SW 1271 (cell line): ENCODE measurements at places on chromosomes 1 and 21.
A peak's percentile ranks its signal among the peaks of the same experiment; 100 is the strongest.

DNA sequence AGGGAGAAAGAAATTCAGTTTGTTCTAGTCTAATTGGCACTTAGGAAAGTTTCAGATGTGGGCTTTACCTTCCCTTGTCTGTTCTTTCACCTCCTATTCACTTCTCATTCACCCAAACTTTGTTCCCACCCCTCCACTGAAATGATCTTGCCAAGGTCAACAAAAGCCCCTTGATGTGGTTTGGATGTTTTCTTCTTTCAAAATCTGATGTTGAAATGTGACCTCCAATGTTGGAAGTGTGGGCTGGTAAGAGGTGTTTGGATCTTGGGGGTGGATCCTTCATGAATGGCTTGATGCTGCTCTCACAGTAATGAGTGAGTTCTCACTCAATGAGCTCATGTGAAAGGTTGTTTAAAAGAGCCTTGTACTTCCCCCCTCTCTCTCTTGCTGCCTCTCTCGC, 379.3 kb downstream of the HHIPL2 start:
- DNase-seq, result no peak

DNA sequence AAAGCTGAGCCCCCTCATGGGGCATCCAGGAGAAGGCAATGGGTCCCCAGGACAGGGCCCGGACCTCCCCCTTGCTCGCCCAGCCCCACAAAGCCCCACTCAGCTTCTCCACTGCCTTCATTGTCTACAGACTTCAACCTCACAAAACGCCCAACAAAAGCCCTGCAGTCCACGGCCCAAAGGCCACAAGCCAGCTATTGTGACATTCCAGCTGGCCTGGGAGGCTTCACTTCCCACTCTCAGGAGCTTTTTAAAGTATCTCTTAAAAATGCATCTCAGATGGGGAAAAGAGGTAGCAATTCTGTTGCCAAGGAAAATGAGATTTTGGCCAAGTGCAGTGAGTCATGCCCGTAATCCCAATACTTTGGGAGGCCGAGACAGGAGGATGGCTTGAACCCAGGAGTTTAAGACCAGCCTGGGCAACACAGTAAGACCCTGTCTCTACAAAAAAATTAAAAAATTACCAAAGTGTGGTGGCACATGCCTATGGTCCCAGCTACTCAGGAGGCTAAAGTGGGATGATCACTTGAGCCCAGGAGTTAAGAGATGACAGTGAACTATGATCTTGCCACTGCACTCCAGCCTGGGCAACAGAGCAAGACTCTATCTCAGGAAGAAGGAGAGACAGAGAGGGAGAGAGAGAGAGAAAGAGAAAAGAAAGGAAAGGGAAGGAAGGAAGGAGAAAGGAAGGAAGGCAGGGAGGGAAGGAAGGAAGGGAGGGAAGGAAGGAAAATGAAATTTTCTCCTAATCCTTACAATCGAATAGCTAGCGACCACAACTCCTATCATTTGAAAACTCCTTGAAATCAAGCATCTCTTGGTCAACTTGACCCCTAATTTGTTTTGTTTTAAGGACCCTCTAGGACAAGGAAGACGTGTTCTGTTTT, 31.4 kb upstream of the TARDBP start:
- no peak for DNase-seq

DNA sequence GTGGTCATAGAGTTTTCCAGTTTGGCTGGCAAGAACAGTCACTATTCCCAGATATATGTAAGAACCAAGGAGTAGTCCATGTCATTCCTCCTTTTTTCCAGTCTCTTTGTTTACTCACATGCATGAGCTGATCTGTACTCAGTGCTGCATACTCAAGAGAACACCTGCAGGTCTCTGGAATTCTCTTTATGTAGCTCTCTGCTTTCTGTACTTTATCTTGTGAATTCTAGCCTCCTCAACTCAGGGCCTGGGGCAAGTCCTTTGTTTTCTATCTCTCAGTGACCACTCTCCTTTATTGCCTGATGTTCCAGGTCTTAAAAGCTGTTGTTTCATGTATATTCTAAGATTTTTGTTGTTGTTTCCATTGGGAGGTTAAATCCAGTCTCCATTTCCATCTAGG, 478.9 kb downstream of the DPYD start:
- DNase-seq, result no peak

GRCh38 chr1:1080122-1080757, 6.1 kb upstream of the RNF223 start:
- peak; percentile 64 for DNase-seq

DNA sequence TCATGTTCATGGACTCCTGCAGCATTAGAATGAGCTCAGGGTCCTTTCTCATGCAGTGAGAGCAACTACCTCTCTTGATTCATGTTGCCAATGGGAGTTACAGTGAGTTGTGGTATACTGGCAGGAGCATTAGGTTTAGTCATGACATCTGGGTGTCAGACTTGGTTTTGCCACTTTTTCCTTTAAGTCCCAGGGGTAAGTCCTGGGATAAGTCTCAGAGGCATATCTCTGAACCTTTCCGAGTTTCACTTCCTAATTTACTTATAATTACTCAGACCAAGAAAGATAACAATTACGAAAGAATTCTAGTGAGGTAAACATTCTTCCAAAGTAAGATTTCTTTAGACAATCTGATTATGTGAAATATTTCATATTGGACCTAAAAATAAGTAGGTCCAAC, 606.0 kb downstream of the SMYD3 start:
- DNase-seq, result no peak

DNA sequence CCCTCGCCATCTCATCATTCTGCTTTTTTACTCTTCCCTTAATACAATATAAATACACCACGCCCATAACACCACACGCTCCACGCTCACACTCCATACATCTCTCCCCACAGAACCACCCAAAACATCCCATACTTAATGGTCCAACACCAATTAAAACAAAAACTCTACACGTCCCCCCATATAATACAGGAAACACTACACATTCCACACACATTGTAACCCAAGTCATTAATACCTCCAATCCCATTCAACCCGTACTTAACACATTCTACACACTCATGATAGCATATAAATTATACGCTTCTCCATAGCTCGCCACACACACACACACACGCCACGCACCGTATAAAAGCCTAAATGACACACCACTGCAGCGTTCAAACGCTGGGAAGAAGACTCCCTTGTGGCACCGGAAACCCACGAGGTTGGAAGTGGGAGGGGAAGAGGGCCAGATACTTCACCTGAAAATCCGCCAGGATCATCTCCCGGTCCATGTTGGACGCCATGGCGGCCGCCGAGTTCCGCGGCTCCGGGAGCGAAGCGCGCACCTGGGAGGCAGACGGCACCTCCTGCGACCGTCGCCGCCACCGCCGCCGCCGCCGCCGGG, 659 bp downstream of the FAF1 start:
- DNase-seq, result peak; percentile 1

DNA sequence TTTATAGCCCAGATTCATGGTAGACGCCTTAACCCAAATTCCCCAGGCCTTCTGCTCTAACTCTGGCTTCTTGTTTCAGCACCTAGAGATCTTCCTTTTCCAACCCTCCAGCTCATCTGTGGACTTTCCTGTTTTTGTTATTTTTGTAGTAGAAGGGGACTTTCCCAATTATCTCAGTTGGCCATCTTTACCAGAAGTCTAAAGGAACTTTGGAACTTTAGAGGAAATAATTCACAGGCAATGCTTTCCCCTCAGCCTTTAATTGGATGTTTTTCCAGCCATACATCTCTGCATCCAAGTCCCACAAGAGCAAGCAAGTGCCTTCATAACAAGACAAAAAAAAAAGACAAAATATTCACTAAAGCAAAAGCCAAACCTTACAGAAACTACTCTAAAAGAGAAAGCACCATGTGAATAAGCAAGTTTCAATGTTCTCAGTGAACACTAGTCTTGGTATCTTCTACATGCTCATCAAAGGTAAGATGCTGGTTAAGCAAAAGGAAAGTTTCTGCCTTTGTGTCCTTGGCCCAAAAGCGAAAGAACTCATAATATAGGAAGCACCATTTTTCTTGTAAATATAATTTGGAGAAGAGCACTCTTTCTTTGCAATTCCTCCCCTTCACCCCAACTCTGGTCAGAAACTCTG, 377.3 kb downstream of the SETD4 start:
- no peak for DNase-seq

DNA sequence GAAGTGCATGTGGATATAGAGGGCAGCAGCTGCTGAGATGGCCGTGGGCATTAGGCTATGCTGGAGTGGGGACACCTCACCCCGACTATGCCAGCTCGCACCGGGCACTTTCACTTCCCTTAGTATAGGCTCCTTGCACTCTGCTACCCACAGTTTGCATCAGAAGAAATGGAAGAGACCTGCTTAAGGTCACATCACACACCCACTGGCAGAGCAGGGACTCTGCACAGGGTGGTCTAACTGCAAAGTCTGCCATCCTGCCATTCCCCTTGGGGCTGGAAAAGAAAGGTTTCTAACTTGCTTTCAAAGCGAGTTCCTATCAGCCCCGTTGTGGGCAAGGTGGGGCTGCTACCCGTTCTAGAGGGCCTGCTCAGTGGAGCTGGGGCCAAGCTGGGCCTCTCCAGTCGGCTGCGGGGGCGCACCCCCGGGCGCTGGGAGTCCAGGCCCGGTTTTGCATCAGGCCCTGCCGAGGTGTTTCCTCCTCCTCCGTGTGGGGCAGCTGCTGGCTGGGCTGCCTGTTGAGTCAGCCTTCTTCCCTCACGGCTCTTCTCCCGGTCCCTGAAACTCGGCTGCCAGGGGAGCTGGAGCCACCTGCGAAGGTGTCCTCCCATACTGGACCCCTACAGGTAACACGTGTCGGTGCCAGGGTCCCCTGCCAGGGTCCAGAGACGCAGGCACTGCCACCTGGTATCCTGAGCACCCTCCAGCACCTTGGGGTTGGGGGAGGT, at the start of gene SYTL1:
SYTL1 (plus strand) TSS at position 498 of the 728 bp plus-strand sequence. CDS start 3,313 bp downstream, outside the sequence.
- DNase-seq, result no peak

GRCh38 chr1:198598796-198599321, 40.0 kb upstream of the PTPRC start:
- no peak for DNase-seq

GRCh38 chr21:36859744-36860501, 106.5 kb downstream of the HLCS start:
- DNase-seq, result peak; percentile 18

DNA sequence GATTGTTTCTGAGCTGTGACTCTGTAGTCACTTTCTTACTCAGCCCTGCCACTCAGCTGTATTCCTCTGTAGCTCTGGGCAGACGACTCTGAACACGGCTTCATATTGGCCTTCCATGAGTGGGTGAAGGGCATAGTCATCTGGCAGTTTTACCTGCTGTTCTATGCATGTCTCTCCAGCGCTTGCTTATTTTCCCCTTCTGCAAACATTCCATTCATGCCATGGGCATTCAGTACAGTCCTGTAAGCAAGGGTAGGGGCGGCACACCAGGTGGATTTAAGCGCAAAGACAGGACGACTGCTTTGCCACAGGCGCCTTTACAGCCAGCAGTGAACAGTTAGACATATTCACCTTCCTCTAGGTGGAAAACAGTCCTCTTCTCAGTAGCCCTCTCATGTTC, 4.4 kb upstream of the WDR26 start:
- no peak for DNase-seq

GRCh38 chr1:59947047-59947938, 20.7 kb upstream of the CYP2J2 start:
- no peak for DNase-seq

DNA sequence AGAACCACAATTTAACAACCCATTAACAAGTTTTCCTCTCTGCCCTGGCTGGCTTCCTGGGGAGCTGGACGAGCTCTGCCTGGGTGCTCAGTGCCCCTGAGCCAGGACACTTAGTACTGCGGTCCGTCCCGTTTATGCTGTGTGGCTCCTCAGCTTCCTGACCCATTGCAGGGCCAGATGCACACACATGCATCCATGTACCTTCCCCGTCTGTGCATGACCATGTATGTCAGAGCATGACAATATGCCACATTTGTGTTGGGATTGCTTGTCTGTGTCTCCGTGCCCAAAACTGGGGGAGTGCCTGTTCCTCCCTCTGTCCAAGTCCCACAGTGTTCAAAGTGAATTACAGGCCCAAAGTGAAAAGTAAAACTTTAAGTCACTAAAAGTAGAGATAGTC, 9.7 kb upstream of the TFF3 start:
- DNase-seq, result no peak

DNA sequence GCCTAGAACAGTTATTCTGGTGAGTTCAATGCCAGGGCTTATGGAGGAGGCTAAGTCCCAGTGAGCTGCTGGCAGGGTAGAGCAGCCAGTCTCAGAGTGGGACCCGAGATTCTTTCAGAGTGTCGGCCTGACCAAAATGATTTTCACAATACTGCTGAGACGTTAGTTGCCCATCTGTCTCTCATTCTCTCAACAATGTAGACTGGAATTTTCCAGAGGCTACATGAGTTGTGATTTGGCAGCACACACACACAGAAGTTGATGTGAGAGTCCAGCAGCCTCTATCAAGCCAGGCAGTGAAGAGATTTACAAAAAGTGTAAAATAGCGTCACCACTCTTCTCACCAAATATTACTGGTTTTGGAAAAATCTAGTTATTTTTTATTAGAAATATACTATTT, 21.7 kb downstream of the CACNA1S start:
- no peak for DNase-seq

DNA sequence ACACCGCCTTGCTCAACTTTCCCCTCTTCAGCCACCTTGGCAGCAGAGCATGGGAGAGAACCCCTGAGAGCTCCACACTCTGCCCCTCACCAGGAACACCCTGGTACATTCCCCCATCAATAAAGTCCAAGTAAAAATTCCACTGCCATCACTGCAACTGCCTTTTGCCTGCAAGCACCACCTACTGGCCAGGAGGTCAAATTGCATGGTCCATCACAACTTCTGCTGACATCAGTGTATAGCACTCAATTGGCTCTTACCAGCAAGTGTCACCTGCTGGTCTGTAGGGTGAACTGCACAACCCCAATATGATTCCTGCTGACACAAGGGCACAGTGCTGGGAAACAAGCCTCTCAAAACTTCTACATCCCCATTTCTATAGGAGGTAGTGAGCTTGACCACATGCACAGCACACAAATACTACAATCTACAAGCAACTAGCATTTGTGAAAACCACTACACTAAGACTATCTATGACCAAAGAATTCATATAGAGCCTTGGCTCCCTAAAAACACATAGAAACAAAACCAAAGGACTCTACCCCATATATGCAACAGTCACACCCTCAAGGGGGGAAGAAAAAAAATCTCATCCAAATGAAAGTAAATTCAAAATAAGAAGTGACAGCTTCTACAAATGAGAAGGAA, 69.2 kb downstream of the FASLG start:
- DNase-seq, result peak; percentile 28

- DNase-seq, result no peak
Measured at GRCh38 chr1:182600745-182601415, 3.3 kb downstream of the RGS16 start.

DNA sequence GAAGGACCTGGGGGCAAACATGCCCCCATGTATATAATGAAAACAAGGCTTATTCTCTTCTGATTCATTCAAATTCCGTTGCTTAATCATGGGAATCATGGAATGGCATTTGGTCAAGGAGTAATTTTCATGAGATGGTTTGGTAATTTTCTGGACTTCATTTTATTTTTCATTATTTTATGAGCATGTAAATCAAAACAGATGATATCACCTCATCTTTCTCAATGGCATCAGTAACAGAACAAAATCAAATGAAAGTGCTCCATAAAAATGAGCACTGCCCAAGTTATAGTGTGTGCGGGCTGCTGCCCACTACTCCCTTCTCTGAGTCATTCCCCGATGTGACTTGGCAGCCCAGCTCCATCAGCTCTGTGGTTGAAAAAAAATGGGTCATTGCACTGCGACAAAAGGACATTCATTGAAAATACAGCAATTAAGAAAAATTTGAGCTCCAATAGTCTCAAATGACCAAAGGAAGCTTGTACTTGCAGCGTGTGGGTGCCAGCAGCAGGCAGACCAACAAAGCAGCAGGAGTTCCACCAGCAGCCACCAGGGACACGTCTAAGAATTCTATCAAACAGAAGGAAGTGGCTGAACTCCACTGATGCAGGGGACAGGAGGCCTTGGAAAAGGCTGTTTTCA, 84.3 kb upstream of the VAV3 start:
- DNase-seq, result peak; percentile 8

- DNase-seq, result no peak
Measured at GRCh38 chr21:39120876-39121599, 62.2 kb downstream of the PSMG1 start.
